ENCODE measurements at places on chromosomes 4 and X.

DNA sequence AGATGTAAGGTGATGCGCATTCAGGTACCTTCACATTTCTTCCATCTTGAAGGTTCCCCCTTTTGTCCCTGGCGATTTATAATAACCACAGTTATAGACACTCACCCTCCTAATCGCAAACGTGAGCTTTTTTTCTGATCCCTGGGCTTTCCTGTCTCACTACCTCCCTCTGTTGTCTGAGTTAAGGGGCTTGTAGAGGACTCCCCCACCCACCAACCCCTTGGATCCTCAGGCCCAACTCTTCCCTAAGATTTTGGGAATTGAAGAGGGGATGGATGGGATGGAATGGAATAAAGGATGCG lies 1.4 kb downstream of the CNKSR2 start:
- DNase-seq: no peak

GRCh38 chr4:25213347-25213979 lies 20.4 kb upstream of the PI4K2B start:
- DNase-seq: no peak

DNA sequence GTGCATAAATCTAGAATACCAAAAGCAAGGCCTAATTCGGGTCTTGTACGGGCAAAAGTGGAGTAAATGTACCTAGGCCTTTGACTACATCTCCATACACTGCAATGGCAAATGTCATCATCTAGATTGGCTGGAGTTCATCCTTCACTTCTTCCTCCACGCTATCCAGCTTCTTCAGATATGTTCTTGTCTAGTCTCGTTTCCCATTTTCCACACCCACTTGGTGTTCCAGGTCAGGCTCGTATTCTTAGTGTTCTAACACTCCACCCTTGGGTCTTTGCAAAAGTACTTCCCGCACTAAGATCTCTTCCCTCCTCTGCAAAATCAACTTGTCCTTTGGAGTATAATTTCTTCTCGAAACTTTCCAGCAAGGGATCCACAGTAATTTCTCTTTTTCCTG lies 1.4 kb downstream of the COQ2 start:
- no peak for DNase-seq

- no peak for DNase-seq
These were observed 169.2 kb upstream of the IL15 start for GRCh38 chr4:141467225-141467624.

- no peak for DNase-seq
These were observed 122.4 kb downstream of the KIT start for GRCh38 chr4:54780149-54780495.

- DNase-seq: no peak
These were observed 93.4 kb upstream of the RAPGEF2 start for GRCh38 chr4:159009521-159009920.

DNA sequence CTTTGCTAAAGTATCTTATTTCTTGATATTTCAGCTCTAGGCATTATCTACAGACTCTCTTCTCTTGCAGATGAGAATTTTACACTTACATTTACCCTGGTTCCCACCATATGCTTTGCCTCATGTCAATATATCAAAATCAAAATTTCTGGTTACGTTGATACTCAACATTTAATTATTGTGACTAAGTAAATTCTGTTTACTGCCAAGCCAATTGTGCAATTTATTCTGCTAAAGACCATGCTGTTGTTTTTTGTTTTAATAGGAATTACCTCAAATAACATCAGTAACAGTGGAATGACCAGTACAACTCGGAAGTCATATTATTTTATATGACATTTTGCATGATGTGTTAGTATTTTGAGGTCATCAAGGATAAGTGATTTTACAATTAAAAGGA lies 125.5 kb downstream of the IL15 start:
- DNase-seq: no peak

GRCh38 chrX:15107367-15107988 lies 162.4 kb downstream of the ASB9 start:
- no peak for DNase-seq

DNA sequence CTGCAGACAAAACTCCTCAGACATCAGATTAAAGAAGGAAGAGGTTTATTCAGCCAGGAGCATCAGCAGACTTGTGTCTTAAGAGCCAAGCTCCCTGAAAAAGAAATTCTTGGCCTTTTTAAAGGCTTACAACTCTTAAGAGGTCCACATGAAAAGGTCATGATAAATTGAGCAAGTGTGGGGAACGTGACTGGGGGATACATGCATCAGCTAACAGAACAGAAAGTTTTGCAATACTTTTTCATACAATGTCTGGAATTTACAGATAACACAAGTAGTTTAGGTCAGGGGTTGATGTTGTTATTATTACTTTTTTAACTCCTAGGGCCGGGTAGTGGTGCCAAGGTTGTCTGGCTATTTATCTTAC lies 55.6 kb upstream of the RBMX start:
- no peak for DNase-seq

DNA sequence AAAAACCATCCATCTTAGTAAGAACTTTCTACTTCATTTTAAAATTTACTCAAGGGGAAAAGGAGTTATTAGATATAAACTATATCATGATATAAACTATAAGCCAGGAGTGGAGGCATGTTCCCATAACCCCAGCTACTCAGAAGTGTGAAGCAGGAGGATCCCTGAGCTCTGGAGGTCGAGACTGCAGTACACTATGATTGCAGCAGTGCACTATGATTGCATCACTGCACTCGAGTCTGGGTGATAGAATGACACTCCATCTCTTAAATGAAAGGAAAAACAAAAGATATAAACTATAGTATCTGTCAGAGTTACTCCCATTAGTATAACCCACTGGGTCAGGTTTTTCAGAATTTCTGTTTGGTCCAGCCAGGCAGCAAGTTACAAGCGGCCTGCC lies 47.6 kb downstream of the RPS3A start:
- no peak for DNase-seq

DNA sequence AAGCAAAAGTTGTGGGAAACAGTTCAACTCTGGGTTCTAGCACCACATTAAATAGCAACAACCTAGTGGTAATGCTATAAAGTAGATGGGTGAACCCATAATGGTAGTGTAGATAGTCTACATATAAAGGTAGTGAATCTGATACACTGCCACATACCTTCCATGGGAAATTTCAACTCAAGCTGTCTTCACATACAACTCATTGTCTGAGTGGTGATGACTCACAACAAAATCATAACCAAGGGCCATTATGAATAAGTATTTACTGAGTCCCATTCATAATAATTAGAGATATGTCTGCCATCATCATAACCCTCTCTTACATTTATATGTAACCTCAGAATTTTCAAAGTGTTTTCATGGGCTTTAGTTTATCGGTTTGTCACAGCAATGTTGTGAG lies 34.8 kb downstream of the EGF start:
- no peak for DNase-seq

DNA sequence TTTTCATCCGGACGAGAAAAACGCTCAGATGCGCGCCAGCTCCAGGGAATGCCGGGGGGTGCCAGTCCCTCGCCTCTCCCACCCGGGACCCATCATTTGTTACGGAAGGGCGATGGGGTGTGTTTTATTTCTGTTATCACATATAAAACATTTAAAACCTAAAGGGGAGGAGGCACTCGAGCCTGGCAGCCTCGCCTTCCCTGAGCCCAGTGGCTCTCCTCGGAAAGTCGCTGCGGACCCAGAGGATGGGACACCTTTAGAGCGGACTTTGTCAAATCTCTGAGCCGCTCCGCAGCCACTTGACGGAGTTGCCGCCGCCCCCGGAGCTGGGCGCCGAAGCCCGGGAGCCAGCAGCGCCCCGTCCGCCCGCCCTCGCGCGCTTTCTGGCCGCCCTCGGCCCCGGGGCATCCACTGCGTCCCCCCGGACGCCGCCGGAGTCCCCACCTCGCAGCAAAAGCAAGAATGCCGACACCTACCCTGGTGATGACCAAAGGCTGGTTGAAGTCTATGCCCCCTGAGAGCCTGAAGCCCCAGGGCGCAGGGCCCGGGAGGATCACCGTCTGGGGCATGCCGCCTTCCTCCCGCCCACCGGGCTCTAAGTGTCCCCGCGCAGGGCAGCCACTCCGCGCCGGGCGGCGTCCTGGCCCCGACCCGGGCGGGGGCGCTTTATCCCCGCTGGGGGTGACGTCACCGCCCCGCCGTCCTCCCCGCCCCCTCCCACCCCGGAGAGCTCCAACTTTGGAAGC lies at the start of gene PDLIM3:
Gene PDLIM3 (minus strand): TSS at position 642 of the 746 bp plus-strand sequence. CDS start 73 bp downstream, at position 569.
- no peak for DNase-seq

GRCh38 chr4:96352051-96352517 lies 512.2 kb downstream of the PDHA2 start:
- DNase-seq: no peak

GRCh38 chr4:140094438-140095420 lies 59.3 kb downstream of the MAML3 start:
- peak; percentile 11 for DNase-seq

DNA sequence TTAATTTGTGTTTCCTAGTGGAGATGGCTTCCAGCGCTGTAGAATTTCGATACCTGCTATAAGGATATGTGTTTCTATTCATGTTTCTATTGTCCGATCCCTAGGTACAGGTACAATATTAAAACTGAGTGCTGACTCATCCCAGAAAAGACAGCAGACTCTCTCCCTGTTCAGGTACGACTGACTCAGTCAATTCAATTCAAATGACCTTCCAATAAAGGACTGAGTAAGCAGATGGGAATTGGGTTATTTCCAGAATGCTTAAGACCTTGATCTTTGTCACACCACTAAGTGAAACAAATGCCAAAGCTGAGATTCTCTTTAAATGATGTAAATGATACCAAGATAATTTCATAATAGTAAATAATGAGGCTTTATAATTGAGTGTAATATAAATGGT lies 1596.9 kb downstream of the RPA4 start:
- no peak for DNase-seq

DNA sequence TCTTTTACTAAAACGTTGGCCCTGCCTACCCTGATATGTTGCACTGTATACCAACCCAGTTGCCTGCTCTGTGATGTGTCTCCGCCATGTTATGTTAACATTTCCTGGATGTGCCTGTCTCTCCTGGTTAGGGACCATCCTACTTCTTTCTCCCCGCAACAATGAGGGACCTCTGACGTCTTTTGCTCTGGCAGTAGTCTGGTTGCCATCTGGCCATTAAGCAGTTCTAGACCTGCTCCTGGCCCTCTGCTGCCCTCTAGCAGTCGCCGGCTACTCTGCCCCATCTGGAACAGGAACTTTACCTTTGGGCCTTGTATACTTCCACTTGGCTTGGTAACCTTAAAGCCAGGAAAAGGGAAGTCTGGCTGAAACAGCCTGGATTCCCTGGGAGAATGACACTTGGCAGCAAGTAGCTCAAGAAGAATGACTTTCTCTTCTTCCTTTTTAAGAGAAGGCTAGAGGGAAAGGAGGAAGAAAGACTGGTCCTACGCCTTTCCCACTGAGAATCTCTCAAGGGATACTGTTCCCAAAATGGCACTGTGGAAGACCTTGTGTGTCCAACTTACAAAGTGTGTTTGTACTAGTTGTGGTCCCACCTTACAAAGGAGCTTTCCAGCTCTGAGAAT lies 63.5 kb downstream of the GPC3 start:
- DNase-seq: no peak
